Stimulated activated CD8-positive, alpha-beta memory T cell treated with anti-CD3 and anti-CD28 coated beads, Interleukin-2, amount 100 ng/mL, for 1 hour (primary cell): ENCODE measurements at places on chromosomes 12 and 14.

GRCh38 chr14:79693935-79694334 lies 517.4 kb downstream of the DIO2 start:
- no peak for DNase-seq

GRCh38 chr12:37547611-37548010 lies 769.0 kb upstream of the ALG10B start:
- DNase-seq: no peak

GRCh38 chr12:96034621-96035282 lies 635 bp downstream of the LTA4H start:
- no peak for DNase-seq

- no peak for DNase-seq
Measured at GRCh38 chr12:67876305-67876915, 112.8 kb upstream of the IFNG-AS1 start.

GRCh38 chr12:93803424-93803807 lies 126.2 kb downstream of the CRADD start:
- DNase-seq: no peak

GRCh38 chr14:20733684-20734429 lies 11.8 kb upstream of the EDDM3A start:
- no peak for DNase-seq

- no peak for DNase-seq
Measured at GRCh38 chr12:67457136-67457535, 188.0 kb downstream of the CAND1 start.

GRCh38 chr12:74985986-74986319 lies 223.7 kb downstream of the KCNC2 start:
- no peak for DNase-seq

GRCh38 chr14:71711125-71711524 lies 221.1 kb upstream of the RGS6 start:
- no peak for DNase-seq

GRCh38 chr14:54567224-54567638 lies 303 bp downstream of the SAMD4A start:
- no peak for DNase-seq

DNA sequence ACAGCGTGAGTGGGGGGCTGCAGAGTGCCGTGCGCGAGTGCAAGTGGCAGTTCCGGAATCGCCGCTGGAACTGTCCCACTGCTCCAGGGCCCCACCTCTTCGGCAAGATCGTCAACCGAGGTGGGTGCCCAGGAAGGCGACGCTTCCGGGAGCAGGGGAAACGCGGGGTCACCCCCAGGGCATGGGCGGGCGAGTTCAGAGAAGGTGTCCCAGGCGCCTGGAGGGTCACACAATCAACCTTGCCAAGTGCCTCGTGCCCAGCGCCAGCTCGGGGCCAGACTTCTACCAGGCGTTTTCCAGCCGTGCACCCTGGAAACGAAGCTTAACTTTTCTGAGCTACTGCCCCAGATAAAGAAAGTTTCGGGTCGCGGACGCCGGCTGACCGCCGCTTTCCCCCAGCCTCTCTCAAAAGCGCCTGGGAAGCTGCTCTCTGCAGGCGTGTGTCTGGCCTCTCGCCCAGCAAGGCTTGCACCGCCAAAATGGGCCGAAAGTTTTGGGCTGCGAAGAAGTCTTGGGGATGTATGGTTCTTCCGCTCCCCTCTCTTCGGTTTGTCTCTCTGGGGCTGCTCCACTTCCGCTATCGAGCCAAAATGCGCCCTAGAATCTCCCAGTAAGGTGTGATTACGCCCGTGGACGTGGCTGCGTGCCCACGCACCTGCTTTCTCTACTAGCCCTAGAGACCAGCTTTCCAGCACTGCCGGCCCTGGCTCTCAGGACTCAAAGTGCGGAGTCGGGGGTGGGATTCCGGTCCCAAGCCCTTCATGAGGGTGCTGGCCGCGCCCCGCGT lies 1.7 kb downstream of the WNT1 start:
- DNase-seq: no peak

- DNase-seq: no peak
Measured at GRCh38 chr12:96152164-96152563, 42.0 kb upstream of the ELK3 start.

DNA sequence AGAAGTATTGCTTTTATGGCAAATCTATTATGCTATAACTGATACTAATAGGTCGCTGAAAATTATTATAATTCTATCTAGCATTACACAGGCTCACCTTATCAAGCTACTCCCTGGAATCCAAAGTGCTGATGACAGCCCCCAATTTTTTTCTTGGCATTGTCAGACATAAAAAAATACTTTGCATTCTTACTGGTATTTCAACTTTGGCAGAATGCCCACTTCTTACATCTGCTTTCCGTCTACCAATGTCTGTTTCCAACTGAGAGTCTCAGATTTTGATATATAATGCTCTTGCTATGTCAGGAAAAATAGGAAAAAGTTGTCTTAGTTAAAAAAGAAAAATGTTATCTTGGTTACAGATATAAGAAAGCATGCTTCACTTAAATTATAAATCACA lies 615.4 kb downstream of the C12orf50 start:
- no peak for DNase-seq

- DNase-seq: no peak
Measured at GRCh38 chr14:91412939-91413338, 4.7 kb downstream of the CCDC88C start.

DNA sequence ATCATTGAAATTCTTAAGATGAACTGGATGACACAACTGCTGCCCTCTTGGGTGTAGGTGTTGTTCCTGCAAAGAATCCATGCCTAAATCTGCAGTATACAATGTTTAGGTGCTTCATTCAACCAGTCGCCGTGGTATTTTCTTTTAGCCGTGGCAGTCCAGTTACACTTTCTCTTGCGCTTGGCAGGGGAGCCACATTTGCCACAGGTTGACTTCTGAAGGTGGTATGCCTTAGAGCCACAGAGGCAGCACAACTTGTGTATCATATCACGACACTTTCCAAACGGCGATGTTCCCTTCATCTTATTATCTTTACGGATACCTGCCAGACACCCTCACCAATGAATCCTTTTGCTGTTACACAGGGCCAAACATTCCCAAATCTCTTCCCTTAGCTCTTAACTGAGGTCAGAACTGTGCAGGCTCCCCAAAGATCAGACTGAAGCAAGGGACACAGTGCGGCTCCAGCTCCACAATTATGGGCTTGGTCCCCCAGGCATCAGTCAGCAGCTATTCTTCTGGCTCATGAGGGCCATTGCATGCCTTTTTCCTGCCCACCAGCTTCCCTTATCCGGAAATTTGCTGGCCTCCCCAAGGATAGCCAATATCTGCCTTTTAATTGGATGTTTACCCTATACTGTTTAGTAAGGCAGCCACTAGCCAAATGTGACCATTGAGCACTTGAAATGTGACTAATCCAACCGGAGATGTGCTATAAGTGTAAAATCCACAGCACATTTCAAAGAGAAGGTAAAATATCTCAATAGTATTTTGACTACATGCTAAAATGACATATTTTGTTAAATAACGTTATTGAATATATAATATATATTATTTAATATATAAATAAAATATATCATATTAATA lies 50.7 kb downstream of the SENP1 start:
- DNase-seq: no peak

GRCh38 chr14:39568809-39569538 lies 136.7 kb upstream of the FBXO33 start:
- no peak for DNase-seq

DNA sequence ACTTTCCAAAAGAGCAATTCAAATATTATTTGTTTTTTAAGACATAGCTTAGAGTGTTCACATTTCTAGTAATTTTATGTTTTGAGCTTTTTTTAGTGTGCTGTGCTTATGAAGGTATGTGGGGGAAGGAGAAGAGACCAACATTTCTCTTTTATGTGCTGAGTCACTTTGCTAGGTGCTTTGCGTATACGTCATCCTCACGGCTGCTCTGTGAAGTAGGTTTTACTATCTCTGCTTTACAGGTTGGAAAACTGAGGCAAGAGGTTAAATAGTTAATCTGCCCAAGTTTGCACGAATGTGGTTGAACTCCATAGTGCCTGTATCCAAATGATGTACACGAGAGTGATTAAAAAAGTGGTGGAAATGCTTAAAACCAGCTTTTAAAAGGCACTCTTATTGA lies 75.9 kb downstream of the AEBP2 start:
- DNase-seq: no peak

DNA sequence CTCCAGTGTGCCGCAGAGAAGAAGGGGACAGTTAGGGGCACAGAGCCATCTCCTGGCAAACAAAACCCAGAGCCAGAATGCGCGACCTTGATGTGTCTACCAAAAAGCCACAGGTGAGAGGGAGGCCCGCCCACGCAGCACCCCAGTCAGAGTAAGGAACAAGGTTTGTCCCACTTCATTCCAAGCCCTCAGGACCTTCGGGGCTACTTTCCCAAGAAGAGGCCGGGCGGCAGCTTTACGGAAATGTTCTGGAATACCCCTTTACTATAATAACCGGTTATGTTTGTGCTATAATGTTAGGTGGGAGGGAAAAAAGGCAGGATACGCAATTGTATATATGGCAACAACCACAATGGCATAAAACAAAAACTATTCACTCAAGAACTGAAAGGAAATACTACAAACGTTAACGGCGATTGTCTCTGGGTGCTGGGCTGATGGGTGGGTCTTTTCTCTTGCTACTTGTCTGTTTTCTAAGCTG lies 12.3 kb downstream of the CCDC88C start:
- DNase-seq: peak; percentile 53

DNA sequence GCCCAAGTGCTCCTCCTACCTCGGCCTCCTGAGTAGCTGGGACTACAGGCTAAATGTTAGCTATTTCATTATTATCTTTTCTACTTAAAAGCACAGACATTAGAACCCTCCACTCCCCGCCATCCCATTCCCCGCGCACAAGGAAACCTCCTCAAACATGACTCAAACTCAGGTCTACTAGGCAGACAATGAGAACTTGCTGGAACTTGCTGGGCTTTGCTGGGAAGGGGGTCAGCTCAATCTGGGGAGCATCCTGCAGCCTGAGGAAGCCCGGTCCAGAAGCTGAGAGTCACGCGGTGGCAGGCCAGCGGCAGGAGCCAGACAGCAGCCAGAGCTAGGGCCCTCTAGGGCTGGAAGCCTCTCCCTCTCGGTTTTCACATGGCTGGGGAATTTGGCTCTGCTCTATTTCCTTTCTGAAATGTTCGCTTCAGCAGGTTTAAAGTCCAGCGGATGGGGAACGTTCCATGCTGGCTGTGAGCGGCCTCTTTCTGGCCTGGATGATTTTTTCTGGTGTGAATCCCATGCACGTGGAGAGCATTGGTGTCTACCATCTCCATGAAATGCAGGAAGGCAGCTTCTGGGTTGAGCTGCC lies 68.5 kb downstream of the SLC6A12 start:
- DNase-seq: no peak

DNA sequence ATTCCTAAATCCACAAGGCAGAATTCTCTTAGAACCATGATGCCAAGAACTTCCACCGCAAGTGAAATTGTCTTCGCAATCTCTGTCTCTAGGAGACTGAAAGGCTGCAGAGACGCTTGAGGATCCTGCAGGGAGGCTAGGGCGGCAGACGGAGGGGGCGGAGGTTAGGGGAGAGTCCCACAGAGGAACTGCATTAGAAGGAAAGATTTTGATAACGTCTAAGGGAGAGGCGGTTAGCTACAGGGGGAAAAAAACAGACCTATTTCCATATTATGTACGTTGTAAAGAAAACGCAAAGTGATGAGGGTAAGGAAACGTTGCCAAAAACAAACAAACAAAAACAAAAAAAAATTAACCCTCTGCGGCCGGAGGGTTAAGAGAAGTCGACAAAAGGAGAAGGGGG lies 595 bp downstream of the KLHL28 start:
- DNase-seq: peak; percentile 34

DNA sequence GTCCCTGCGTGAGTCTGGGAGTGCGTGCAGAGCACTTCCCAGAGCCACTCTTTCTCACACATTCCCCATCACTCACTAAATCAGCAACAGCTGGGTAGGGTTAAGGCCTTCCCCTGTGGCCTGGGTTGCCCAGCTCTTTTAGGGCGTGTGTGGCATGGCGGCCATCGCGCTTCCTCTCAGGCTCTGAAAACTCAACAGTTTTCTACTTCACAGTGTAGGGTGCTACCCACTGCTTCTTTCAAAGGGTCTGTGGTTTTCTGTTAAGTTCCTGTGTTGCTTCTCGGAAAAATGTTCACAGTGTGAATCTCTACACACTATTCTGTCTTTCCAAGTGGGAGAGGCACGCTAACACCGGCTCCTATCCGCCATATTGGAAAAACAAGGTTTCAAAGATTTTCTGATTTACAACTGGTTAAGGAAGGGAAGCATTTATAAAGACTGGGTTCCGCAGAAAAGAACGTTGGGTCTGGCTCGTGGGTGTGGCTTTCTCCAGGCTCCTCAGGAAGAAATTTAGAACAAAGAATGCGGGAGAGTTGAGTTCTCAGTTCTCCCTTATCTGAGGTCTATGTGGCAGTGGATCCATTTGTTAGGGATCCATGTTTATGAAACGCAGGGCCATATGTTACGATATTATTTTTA lies 34.9 kb upstream of the AEBP2 start:
- DNase-seq: no peak

GRCh38 chr14:74697976-74698375 lies 14.9 kb downstream of the AREL1 start:
- DNase-seq: no peak

GRCh38 chr14:22380571-22381407 lies 208.2 kb downstream of the DAD1 start:
- no peak for DNase-seq

DNA sequence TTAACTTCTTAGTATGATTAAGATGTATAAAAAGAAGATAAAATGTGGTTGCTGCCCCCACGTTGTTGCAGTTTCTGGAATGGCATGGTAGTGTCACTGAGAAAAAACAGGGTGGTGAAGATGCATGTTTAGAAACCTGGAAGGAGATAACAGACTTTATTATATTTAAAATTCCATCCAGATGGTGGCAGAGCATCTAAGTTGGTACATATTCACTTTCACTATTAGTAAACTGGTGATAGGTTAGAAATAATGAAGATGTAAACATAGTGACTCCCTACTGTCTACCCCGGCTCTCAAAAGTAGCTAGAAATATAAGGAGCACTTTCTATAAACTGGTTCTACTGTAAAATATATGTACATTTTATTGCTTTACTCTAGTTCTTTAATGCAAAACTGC lies 279.3 kb downstream of the NPAS3 start:
- DNase-seq: no peak

DNA sequence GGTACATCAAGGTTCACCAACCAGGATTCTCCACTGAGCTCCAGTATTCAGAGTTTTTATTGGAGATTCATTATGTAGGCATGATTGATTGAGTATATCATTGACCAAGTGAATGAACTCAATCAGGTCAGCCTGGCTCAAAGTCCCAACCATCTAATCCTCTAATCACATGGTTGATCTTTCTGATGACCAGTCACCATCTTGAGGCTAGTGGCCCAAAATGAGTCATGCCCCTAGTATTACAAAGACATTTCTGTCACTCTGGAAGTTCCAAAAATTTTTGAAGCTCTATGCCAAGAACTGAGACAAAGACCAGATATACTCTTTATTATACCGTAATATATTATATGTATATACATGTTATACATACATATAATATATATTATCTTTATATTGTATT lies 75.9 kb upstream of the ATF7IP start:
- no peak for DNase-seq

GRCh38 chr12:48924617-48925303 lies 532 bp downstream of the FKBP11 start:
- peak; percentile 58 for DNase-seq
